Kasumi-1 (cell line): ENCODE measurements at places on chromosomes 2 and 18.

GRCh38 chr18:805755-806110 lies 6.3 kb downstream of the YES1 start:
- DNase-seq = peak; percentile 49

DNA sequence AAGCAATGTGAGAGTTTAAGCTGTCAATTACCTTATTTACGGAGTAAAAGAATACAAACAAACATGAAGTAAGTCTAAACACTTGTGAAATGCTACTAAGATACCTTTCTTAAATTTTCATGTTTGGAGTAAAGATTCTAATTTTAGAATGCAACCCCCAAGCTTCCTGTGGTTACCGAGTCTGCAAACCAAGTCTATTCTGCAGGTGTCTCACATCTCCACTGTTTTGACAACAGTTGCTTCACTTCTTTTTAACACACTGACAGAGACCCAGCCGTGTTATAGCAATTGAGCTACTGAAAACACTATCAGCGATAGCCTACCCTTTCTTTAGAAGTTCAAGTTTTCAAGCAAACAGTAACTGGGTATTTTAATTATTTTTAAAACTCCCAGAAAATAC lies 608.3 kb downstream of the ERBB4 start:
- DNase-seq = peak; percentile 0

DNA sequence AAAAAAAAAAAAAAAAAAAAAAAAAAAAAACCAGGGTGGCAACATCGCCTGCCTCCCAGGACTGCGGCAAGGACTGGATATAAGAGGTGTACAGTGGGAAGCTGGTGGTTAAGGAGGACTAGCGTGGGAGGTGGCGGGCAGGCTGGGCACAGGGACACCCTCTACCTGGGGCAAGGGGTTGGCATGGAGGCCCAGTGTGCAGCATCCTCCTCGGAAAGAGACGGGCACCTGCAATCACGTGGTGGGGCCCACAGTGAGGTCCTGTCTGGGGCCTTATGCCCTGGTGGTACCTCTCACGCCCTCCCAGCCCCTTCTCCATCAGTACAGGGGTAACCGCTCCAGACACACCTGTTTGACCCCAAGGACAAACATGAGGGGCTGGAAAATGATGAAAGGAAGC lies 27.9 kb downstream of the PXDN start:
- no peak for DNase-seq

- peak; percentile 60 for DNase-seq
Measured at GRCh38 chr2:105798595-105798994, 53.9 kb downstream of the NCK2 start.

DNA sequence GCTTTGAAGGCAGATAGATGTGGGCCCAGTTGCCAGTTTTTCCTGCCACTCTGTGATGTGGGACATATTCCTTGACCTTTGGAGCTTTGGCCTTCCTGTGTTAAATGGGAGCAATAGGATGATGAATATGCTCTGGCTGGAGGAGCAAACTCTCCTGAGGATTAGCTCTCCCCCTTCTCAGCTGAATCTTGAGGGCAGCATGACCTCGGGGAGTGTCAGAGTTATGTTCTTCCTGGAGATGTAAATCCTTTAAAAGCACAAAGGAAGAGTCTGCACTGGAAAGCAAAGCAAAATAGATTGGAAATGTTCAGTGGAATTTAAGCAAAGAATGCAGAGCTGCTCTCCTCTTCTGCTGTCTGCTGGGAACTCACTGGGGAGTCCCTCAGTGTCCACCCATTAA lies 160.1 kb downstream of the ALK start:
- DNase-seq = no peak

DNA sequence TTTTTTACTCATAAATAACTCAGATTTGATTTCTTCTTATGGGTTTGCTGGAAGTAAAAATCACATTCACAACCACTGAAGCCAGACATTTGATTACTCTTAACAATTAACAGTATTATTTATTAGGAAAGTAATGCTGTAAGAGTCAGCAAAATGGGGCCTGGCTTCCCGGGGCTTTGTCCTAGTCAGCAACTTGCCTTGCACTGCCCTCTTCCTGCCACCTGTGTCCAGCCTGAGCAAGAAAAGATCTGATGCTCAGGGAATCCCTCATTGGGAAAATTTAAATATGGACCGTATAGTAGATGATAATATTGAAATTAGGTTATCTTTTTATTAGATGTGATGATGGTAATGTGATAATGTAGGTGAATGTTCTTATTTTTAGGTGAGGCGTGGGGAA lies 30.8 kb upstream of the ACYP2 start:
- no peak for DNase-seq

DNA sequence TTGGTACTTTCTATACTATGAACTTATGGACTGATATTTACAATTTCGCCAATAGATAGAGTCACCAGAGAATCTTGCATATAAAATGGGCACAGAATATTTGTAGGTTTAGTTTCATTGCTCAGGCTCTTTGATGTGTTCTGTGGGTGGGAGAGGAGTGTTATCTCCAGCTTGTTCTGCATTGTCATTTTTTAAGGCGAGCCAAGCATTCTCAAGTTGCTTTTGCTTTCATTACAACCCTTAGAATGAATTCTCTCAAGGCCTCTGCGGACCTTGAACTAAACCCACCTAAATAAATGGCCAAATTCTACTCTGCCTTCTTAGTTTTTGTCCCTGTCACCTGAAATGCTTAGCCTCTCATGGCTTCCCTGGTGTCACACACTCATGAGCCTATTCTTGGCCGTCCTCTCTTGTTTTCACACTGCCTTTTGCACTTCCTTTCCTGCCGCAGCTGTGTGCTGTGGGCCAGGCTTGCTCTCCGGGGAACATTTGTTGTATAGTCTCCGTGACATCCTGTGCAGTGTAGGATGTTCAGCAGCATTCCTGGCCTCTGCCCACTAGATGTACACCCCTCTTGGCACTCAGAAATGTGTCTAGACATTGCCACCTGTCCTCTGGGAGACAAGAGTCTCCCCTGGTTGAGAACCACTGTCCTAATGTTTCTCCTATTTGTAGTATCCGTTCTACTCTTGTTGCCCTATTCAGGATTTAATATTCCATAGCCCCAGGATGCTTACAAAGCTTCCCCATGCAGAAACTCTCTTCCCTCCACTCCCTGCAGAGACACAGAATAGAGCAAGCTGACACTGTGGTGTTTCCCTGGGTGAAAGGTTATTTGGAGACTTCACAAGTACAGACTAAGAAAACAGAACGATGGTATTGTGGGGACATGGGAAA lies 255.6 kb downstream of the PTPRM start:
- peak; percentile 10 for DNase-seq

GRCh38 chr2:166343467-166343866 lies 32.3 kb downstream of the SCN9A start:
- no peak for DNase-seq

DNA sequence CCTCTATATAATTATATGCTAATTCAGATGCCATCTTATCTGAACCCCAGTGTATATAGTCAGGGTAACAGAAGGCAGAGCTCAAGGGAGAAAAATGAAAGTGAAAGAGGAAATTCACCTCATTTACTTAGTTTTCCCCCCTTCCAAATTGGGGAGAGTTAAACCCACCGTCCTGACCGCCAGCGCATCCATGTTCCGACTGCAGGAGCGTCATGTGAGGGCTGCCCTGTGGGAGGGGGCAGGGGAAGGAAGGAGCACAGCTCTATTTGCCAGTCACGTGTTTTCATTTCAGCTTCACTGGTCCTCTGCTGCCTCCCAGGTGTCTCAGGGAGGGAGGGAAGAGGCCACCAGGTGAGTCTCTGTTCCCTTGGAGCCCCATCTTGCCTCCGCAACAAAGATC lies 13.2 kb downstream of the CNNM4 start:
- DNase-seq = no peak

GRCh38 chr18:51290860-51291259 lies 93.4 kb upstream of the MEX3C start:
- DNase-seq = peak; percentile 22
